NCI-H446 treated with DMSO at 0.1 percent for 48 hours (cell line): ENCODE measurements at places on chromosomes 3 and 15.

GRCh38 chr3:45417930-45418847, 29.8 kb downstream of the LARS2 start:
- DNase-seq: no peak

GRCh38 chr3:39317571-39318169, 11.8 kb upstream of the CCR8 start:
- DNase-seq: no peak

GRCh38 chr3:23949784-23950183, 4.7 kb downstream of the NR1D2 start:
- DNase-seq: no peak

- DNase-seq: no peak
Measured at GRCh38 chr15:54288049-54288448, 309.8 kb downstream of the UNC13C start.

- no peak for DNase-seq
Measured at GRCh38 chr3:165683947-165684346, 153.3 kb downstream of the BCHE start.

DNA sequence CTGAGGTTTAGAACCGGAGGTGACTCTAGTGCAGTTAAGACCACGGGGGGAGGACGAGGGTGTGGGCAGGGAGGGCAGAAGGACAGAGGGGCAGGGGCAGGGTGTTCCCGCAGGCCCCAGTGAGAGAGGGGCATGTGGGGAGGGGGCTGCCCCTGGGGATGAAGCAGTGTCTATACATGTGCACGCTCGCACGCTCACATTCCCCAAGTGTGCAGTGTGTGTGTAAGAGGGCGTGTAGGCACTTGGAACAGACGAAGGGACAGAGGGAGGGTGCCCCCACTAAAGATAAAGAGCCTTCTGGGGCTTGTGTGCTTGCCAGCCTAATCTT, 69.5 kb upstream of the MEF2A start:
- DNase-seq: no peak

DNA sequence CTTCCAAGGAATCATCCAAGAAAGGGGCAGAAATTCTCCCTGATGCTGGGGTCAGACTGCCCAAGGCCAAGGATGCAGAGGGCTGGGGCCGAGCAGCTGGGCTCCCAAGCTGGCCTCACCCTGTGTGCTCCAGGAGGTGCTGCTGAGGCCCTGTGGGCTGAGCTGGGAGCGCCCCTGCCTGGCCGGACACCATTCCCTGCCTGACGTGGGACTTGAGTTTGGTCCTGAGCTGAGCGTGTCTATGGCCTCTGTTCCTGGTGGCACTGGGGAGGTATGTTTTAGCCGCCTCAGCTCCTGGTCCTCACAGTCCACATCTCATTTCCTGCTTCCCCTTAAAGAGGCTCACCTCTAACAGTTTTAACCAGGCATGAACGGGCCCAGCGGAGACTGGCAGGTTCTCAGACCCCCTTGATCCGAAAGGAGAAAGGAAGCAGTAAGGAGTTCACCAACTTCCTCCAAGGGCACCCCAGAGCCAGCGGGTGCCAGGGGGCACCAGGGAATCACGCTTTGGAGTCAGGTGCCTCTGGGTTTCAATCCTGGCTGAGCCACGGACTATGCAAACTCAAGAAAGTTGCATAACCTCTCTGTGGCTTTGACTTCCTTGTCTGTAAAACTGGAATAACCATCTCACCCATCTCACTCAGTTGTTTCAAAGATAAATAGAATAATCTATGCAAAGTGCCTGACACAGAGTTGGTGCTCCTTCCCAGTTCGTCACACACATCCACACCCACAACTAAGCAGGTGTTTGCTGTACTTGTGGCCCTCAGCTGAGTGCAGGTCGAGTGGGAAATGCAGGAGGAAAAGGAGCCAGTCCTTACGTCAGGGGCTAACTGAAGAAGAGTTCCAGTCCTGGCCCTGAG, 48.6 kb downstream of the SLC12A8 start:
- DNase-seq: no peak

DNA sequence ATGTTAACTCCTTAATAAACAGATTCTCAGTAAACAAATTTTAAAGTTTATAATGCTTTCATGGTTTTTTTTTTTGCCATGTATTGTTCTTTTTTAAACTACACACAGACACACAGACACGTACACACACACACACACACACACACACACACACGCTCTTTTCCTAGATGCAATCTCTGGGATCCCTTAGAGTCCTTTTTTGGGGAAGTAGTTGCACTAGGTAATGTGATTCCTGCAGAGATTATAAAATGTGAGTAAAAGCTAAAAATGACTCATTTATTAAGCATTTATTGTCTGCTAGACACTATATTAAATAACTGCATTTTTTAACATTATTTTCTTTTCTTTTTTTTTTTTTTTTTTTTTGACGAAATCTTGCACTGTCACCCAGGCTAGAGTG, 19.9 kb downstream of the NDUFB5 start:
- no peak for DNase-seq

GRCh38 chr3:184786280-184786941, 25.6 kb upstream of the VPS8 start:
- no peak for DNase-seq

GRCh38 chr3:19815805-19816204, 118.2 kb downstream of the EFHB start:
- DNase-seq: no peak
